ENCODE measurements at places on chromosomes 2 and 18.

GRCh38 chr2:239120664-239121063 is 272.8 kb downstream of the TWIST2 start:
- DNase-seq = no peak

DNA sequence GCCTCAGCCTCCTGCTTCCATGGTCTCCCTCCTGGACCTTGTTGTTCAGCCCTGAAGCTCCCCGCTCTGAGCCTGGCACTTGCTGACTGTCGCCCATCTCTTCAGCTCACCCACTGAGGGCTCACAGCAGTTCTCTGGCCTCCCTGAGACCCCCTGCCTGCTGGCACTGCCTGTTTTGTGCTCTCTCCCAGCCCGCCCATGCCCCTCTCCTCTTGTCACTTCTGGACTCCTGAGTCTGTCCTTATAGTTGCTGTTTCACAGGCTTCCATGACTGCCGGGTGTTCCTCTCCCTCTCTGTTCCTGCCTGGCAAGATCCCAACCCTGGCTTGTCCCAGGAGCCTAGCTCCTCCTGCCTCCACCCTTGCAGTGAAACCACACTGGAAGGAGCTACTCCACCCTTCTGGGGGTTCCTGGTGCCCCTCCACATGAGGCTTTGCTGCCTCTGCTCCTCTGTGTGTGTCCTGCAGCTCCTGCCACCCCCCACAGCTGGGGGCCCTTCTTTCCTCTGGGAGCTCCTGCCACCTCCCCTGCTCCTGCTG is 110.6 kb downstream of the CEP192 start:
- DNase-seq = no peak

DNA sequence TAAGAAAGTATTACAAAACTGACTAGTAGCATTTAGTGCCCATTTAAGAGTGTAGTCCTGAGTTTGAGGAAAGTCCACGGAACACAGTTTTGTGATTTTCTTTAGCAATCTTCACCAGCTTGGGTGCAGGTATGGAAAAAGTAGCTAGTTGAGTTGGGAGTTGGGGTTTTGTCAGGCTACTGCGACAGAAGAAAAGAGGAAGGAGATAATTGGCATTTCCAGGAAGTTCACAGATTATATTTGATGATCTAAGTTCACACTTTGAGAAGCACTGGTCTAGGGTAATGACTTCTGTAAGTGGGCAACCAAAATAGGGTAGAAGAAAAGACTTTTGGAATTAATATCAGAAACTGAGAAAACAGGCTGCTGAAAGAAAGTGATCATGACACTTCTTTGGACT is 52.1 kb downstream of the VIL1 start:
- DNase-seq = no peak

DNA sequence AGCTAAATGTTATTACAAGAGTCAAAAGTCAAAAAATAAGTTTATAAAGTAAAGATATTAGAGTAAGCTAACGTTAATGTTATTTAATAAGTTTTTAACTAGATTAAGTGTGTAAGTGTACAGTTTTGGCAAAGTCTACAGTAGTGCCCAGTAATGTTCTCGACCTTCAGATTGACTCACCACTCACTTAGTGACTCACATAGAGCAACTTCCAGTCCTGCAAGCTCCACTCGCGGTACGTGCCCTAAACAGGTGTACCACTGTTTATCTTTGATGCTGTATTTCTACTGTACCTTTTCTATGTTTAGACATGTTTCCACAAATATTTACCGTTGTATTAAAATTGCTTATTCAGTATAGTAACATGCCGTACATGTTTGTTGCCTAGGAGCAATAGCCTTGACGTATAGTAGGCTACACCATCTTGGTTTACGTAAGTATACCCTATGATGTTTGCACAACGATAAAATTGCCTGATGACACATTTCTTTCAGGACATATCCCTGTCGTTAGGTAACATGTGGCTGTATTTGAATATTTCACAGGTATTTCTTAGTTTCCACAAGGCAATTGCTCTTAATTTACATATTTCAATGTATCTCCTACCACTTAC is 1641.9 kb upstream of the PIK3C3 start:
- DNase-seq = no peak

DNA sequence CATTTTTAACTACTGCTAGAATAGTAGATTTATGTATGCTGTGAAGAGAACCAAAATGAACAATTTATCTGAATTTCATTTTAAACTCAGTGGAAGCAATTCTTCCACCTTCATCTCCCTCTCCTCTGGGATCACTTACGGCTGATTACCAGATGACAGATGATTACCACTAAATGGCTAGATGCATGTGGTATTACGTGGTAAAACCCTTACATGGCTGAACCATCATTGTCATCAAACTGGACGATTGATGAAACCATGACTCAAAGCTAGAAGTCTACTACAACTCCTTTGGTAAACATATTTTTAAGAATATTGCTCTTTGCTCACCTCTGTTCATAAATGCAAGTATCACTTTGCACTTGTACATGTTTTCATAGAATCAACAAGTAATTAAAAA is 48.5 kb upstream of the DOCK10 start:
- peak; percentile 55 for DNase-seq

DNA sequence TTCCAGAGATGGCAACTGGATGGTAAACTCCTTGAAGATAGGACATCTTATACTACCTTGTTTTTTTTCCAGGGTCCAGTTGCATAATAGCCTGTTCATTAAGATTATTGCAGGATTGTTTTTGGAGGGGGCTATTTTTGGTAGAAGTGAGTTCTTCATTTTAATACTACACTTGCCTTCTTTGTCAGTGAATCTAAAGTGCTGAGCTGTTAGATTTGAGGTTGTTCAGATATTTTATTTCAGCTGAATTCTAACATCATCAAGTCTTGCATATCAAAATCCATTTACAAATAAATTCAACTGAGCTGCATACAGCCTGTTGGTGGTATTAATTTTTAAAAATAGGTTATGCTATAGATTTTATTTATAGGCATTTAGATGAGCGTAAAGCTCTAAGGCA is 72.1 kb downstream of the PLCL1 start:
- DNase-seq = no peak

DNA sequence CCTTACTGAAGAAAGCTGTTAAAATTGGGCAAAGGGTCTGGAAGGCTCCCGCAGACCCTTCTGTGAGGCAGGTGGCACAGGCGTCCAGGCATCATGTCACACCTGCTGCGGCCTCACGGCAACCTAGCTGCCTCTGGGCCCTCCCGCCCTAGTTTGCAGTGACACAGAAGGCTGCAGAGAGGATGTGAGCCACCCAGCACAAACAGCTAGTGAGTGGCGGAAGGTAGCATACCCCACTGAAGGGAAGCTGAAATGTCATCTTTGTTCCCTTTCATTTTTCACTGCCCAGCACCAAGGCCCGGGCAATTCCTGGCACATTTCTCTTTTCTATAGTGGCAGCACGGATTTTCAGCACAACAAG is 53.8 kb downstream of the TRAPPC12 start:
- DNase-seq = no peak

DNA sequence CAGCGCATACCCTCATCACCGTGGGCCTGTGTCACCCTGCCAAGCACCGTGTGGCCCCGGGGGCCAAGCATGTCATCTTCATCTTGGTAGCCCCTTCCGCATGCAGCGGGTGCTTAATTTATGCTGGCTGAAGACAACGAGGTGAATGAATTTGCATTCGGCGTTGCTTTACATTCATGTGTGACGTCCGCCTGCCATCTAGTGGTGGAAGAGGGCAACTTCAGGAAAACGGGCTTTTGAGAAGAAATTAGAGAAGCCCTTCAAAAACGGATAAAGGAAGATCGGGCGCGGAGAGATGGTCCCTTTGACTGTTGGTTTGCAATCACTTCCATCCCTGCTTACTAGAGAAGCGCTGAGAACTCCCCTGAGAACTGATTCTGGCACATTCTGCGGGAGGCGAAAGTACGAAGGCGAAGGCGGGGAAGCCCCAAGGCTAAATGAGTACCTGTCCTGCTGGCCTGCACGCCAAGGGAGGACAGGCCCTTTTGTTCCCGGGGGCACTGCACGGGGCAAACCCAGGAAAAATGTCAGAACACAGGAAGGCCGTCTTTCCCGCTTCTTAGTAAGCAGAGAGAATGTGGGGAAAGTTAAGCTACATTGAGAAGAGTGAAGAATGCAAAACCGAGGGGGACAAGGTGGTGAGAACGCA is 145.9 kb downstream of the ZNF516 start:
- DNase-seq = no peak

GRCh38 chr2:70069049-70069448 is 18.2 kb upstream of the PCBP1 start:
- DNase-seq = no peak

DNA sequence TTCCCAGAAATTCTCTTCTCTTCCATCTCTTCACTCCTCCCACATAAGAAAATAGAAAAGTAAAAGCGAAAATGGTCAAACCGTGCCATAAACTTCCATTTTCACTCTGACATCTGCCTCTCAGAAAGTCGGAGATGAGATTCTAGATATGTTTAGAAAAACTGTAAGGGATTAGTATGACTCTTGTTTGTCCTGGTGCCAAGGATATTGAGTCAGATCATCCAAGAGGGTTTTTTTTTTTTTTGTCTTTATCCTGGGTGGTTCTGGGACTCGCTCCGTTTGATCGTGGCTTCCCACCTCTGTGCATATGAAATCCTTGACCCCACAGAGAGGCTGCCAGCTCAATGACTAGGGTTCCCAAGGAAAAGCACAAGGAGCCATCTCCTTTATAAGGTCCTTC is 17.3 kb downstream of the EN1 start:
- peak; percentile 41 for DNase-seq
